ENCODE measurements at places on chromosomes 5 and 9. TPM values are rescaled to one million over a fixed set of nuclear protein-coding genes. Genes with fewer than 3 reads are reported as not detected.

The PCDH1 gene
- 15.8 TPM for total RNA-seq

The TRIM36 gene
- total RNA-seq: 0.19 TPM

The CARD9 gene
- total RNA-seq: 0.78 TPM

The GRM6 gene
- total RNA-seq: not detected

- DNase-seq: no peak
Observed at GRCh38 chr5:168002116-168002515, 289.3 kb upstream of the WWC1 start.

DNA sequence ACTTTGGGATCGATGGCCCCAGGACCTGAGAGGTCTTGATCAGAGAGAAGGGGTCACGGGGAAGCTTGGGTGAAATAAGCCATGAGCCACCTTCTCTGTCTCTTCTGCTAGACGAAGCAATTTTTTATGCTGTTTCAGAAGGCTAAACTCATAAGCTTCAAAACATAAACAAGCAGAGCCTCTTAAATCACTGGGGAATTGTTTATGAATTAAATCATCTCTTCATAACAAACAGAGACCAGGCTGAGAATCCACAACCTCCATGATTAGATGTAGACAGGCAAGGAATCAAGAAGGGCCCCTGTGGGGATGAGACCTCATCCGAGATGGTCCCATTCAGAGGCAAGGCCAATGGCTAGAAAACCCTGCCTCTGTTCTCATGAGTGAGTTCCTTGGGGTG lies 21.7 kb upstream of the TCOF1 start:
- no peak for DNase-seq

DNA sequence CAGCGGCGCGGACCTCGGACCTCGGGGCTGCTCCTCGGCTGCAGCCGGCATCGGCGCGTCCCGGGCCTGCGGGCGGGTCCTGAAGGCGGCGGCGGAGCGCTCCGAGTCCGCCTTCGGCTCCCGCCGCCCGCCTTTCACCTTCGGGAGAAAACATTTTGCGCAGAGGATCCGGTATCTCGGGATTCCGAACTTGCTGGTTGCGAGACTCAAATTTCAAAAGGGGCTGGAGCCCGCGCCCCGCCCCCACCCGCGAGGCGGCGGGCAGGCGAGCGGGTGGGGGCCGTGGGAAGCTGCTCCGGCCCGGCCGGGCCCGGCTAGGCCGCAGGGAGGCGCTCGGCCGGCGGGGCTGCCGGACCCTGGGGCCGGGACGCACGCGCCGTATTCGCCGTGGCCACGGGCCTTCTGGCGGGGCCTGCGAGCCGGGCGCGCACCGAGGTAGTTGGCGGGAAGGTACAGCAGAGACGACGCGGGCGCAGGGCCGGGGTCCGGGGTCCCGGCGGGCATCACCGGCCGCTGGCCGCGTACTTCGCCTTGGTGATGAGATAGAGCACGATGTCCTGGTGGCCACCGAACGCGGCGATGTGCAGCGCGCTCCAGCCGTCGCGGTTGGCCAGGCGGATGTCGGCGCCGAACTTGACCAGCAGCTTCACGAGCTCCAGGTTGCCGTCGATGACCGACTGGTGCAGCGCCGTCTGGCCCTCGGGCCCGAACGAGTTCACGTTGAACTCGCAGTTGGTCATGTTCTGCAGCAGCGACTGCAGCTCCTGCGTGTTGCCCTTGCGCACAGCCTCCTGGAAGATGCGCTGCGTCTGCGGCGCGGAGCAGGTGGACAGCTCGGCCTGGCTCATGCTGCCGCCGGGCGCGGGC lies 757 bp downstream of the NRARP start:
- DNase-seq: peak; percentile 56

GRCh38 chr5:56277573-56277972 lies 44.4 kb upstream of the ANKRD55 start:
- no peak for DNase-seq

GRCh38 chr5:135087950-135088349 lies 53.9 kb upstream of the PITX1 start:
- no peak for DNase-seq

DNA sequence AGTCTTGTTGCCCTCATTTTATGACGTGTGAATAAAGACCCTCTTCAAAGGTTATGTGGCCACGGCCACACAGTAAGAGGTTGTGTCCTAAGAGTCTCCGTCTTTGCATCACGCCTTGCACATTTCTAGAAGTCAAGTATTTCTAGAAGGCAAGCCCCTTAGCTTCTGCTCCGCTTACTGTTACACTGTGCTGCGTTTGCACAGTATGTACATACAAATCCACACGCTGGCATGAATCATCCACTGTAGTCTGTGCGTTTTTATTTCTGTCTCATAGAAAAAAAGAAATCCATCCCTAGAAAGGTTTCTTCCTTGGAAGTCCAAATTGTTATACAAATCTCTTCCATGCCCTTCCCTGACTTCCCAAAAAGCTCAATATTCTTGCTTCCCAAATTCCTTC lies 21.4 kb upstream of the ICE1 start:
- no peak for DNase-seq

DNA sequence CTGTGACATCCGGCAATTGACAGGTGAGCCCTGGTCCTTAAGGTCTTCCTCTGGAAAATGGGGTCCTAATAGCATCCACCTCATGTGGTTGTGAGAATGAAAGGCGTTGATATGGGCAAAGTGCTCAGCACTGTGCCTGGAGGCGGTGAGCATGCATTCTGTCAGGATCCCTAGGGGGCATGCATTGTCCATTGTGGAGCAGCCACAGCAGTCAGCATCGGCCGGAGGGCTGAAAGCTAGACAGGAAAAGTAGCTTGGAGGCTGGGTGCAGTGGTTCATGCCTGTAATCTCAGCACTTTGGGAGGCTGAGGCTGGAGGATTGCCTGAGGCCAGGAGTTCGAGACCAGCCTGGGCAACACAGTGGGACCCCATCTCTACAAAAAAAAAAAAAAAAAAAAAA lies 122.2 kb downstream of the LHX2 start:
- DNase-seq: peak; percentile 52

Data from Right ventricle myocardium superior (tissue), 1 donor.